AML-193 (cell line): ENCODE measurements at places on chromosomes 11 and 22.

GRCh38 chr11:761526-762108 is 14.4 kb downstream of the TALDO1 start:
- no peak for DNase-seq

DNA sequence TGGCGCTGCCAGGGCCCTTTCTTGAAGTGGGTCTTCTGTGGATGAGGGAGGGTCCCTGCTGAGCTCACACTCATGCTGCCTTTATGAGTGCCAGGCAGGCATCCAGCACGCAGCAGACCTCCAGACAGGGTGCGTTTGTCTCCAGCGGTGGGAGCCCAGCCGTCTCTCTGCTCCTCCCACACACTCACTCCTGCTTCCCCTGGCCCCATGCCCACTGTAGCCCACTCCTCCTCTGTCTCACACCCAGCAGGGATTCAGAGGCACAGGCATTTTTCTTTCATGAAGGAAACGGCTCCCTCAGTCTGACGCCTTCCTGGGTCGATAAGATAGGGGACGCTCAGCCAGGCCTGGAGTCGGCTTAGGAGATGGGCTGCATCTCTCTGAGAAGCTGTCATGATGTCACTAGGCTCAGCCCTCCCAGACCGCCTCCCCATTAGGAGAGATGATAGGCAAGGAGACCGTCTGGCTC is 183.9 kb upstream of the NCAM1 start:
- DNase-seq: no peak

GRCh38 chr11:103070142-103070541 is 21.8 kb downstream of the DCUN1D5 start:
- DNase-seq: no peak

DNA sequence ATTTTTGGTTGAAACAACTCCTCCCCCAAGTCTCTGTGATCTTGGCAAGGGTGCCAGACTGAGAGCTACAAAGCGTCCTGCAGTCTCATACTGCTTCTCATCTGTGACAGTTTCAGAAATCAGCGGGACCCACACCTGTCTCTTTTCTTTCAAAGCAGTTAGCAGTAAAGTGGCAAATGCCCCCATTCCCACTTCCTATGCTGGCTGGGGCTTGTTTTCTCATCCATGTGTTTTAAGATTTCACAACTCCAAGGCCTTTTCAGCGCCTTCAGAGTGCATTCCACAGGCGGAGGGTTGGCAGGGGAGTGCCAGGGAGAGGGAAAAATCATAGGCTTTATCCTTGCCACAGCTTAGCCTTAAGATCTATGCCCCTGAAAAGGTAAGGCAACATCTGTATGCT is 493.5 kb downstream of the OPCML start:
- no peak for DNase-seq

DNA sequence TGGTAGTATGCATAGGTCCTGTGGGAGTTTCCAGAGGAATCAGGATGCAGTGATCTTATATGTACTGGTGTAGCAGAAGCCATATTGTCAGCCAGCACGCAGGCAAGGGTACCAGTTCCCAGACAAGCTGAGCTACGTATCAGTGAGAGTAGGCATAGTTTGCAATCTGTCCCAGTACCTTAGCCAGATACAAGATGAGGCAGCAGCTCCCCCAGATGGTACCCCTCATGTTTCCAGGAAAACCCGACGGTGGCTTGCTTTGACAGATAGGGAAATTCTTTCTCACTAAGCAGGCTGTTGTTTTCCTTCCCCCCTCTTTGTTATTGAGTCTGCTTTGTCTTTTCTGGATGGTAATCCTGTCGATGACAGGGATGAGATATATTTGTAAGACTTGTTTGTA is 109.7 kb upstream of the RRM1 start:
- DNase-seq: no peak

- DNase-seq: no peak
These were observed 93.2 kb downstream of the FAR1 start for GRCh38 chr11:13761716-13762115.

DNA sequence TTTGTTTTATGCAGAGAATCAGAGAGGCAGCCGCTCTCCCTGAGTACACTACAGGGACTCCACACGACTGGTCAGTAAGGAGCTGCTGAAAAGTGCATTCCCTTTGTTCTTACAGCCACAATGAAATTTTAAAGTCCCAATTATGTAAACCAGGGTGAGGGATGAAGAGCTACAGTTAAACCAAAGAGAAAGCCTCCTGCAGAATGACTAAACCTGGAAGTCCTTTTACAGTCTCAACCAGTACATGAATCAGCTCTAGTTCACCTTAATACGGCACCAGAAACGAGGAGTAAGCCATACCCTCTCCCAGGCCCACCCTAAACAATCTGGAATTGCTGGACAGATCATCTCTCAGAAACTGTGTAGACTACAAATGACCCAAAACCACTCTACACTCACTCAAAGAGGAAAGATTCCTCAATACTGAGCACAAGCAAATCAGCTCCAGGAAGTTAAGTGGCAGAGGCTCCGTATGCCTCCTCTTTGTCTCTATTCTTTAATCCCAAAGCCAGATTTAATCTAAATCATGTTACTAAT is 113.1 kb downstream of the RBFOX2 start:
- no peak for DNase-seq

DNA sequence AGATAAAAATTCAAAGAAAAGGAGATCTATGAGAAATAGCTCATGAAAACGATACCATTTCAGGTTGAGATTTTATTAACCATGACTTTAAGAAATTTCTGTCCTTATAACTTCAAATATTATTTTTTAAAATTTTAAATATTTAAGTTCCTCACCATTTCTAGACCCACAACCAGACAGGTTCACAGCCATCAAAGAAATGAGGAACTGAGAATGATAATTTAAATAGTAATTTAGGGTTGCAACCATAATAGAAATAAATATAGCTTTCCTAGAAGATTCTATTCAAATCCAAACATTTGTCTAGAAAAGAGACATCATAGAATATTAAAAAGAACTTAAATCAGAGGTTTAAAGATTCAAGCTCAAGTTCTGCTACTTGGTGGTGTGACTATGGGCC is 5.9 kb upstream of the VWA5A start:
- no peak for DNase-seq

GRCh38 chr22:38072322-38073149 is 11.4 kb downstream of the SLC16A8 start:
- no peak for DNase-seq

- no peak for DNase-seq
These were observed 1.2 kb downstream of the PHLDB1 start for GRCh38 chr11:118608360-118609227.

DNA sequence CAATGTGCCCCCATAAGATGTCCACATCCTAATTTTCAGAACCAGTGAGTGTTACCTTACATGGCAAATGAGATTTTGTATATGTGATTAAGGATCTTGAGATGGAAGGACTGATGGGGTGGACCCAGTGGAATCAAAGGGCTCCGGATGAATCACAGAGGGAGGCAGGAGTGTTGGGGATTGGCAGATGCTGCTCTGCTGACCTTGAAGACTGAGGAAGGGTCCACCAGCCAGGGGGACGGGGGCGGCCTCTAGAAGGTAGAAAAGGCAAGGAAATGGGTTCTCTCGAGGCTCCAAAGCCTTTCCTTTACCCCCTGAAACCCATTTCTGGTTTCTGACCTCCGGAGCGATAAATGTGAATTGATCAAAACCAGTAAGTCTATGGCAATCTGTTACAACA is 18.8 kb downstream of the TMEM218 start:
- no peak for DNase-seq

DNA sequence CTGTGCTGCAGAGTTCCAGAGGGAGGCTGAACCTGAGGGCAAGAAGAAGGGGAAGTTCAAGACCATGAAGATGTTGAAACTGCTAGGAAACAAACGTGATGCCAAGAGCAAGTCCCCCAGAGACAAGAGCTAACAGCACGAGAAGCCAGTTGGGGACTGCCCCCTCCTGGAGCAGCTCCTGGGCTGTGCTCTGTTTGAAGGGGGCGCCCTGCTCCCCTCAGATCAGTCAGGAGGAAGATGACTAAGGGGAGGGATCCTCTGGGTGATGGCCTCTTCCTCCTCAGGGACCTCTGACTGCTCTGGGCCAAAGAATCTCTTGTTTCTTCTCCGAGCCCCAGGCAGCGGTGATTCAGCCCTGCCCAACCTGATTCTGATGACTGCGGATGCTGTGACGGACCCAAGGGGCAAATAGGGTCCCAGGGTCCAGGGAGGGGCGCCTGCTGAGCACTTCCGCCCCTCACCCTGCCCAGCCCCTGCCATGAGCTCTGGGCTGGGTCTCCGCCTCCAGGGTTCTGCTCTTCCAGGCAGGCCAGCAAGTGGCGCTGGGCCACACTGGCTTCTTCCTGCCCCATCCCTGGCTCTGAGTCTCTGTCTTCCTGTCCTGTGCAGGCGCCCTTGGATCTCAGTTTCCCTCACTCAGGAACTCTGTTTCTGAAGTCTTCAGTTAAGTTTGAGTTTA is 12.6 kb downstream of the C22orf23 start:
- DNase-seq: peak; percentile 63

- no peak for DNase-seq
These were observed 30.6 kb downstream of the SCUBE1 start for GRCh38 chr22:43312608-43313007.

- peak; percentile 32 for DNase-seq
These were observed 17.5 kb downstream of the MACROD1 start for GRCh38 chr11:64148226-64148916.
